ENCODE measurements at places on chromosomes 6 and 20.

- no peak for DNase-seq
Observed at GRCh38 chr20:42083280-42083679, 465.1 kb upstream of the CHD6 start.

DNA sequence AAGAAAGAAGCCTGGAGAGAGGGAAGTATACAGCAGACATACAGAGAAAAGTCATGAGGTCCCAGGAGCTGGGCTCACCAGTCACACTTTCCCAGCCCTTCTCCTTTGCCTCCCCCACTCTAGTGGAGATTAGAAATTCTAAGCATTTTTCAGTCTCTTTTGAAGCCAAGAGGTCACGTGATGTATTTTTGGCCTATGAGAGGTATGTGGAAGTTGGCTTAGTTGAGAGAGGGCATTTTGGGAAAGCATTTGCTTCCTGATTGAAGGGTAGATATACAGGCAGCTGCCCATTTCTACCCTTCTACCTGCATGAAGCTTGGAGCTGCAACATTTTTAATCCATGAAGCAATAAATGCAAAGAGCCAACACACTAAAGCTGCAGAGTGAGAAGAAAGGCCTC lies 106.0 kb upstream of the TNFAIP3 start:
- no peak for DNase-seq

GRCh38 chr20:24382331-24382730 lies 87.1 kb upstream of the SYNDIG1 start:
- DNase-seq: no peak

GRCh38 chr6:25458485-25458884 lies 179.3 kb downstream of the CARMIL1 start:
- no peak for DNase-seq

GRCh38 chr6:98843271-98844243 lies 9.2 kb downstream of the POU3F2 start:
- DNase-seq: peak; percentile 90

- no peak for DNase-seq
Observed at GRCh38 chr6:144344646-144345045, 59.5 kb downstream of the UTRN start.

DNA sequence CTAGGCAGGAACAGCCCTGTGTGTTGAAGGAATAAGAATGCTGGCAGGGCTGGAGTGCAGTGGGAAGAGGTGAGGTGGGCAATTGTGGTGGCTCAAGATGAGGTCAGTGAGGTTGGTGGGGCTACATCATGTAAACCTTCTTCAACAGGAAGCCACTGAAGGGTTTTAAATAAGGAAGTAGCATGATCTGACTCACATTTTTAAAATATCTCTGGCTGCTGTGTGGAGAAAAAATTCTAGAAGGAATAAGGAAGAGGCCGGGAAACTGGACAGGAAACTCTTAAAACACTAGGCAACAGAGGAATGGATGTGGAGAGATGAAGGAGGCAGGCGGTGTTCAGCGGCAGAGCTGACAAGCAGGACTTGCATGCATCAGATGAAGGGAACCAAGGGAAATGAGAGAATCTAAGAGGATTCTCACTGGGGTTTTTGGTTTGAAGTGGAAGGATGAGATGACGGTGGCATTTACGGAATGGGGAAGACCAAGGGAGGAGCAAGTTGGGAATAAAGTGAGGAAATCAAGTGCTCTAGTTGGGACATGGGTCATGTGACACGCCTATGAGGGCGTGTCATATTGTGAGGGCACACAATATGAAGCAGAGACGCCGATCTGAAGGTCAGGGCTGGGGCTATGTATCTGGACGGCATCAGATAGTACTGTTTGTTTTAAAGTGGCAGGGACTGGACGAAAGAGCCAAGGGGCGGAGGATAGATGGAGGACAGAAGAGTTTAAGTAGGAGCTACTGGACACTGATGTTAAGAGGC lies 18.2 kb downstream of the TMEM242 start:
- DNase-seq: no peak

- no peak for DNase-seq
Observed at GRCh38 chr20:36571564-36572504, 1.6 kb upstream of the TGIF2 start.

GRCh38 chr20:36611625-36612024 lies 6.0 kb downstream of the RAB5IF start:
- DNase-seq: no peak

GRCh38 chr6:127305741-127306140 lies 37.7 kb downstream of the ECHDC1 start:
- no peak for DNase-seq

- DNase-seq: no peak
Observed at GRCh38 chr20:19138758-19139157, 73.7 kb upstream of the SLC24A3 start.

GRCh38 chr6:112139052-112139451 lies 51.7 kb downstream of the FAM229B start:
- no peak for DNase-seq

DNA sequence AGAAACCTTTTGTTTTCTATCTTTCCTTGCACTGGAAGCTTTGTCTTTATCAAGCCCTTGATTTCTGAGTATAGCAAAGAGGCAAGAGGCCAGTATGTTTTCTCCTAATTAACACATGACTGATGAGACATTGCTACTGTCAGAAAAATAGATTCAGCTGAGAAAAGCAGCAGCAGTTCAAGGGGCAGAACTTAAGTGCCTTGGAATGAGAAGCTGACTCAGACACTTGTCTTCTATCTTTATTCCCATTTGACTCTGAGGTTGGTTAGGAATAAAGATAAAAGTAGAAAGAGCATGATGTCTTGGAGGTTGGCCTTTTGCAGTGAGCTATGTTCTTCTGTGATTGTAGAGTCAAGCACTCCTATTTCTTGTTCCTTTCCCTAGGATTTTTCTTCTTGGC lies 79.1 kb upstream of the MAN1A1 start:
- DNase-seq: no peak

GRCh38 chr6:131721161-131721560 lies 10.3 kb upstream of the CTAGE9 start:
- no peak for DNase-seq

- DNase-seq: no peak
Observed at GRCh38 chr20:6704132-6704861, 63.2 kb upstream of the BMP2 start.

DNA sequence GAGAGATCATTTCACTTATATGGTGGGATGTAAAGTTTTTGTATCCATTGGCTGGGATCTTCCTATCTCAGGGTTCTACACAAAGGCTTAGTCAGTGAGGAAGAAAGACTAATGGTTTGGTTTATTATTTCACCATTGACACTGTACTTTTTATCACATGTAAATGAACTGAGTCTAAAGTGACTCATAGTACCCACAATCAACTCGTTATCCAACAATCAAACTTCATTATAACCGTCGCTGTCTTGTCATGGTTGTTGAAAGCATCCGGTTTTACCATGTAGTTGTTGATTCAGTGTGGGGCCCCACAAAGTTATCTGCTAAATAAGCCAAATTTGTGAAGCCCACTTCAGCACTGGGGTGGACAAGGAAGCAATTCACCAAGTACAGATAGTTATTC lies 55.8 kb upstream of the MTRF1L start:
- DNase-seq: no peak

All from NCI-H748 treated with DMSO at 0.1 percent for 48 hours (cell line).